ENCODE measurements at places on chromosomes 2 and 18.

- DNase-seq, result no peak
Measured at GRCh38 chr18:840023-840408, 28.0 kb upstream of the YES1 start.

GRCh38 chr2:233519787-233520611 lies 46.6 kb downstream of the USP40 start:
- DNase-seq, result peak; percentile 6

DNA sequence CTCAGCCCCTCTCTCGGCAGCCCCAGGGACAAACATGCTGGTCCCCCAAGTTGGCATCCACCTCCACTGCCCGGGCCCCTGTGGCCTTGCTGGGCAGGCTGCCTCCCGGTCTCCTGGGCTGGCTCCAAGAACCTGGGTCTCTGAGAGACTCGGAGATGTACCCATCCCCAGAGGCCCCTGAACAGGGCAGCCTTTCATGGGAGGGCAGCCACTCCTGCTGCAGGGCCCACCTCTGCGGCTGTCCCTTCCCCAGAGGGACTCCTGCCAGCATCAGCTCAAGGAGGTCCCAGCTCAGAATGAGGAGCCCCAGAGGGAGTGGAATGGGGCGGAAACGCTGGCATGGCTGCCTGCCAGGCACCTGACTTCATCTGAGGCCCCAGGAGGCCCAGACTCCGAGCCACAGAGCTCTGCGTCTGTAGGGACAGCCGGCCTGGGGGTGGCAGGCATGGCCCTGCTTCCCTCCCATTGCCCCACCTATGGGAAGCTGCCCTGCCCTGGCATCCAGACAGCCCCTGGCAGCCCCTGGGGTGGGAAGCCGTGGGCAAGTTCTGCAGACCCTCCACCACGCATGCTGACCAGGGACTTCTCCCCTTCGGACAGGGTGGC lies 857 bp upstream of the CROCC2 start:
- no peak for DNase-seq

DNA sequence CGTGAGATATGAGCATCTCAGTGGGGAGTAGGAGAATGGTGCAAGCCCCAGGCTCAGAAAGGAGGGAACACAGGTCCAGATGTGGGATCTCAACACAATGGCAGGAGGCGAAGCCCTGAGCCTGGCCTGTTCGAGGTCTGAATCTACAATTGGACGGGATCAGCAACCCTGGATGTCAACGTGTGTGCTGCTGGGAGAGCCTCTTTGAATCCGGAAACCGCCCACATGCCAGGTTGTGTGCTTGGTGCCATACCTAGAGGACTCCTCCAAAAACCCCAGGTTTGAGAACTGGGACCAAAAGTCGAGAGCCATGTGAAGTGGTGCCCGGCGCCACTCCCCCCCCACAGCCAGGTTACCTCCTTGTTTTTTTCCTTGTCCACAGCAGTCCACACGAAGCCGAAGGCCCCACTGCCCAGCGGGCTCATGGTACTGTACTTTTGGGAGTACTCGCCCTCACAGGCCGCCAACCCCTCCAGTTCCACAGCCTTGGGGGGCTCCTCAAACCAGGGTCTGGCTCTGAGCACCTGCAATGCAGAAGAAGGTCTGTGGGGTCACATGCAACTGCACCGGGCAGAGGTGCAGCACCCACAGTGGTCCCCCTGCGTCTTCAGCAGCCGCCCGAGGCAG lies 20.4 kb upstream of the MTERF4 start:
- DNase-seq, result no peak

GRCh38 chr2:219560037-219560892 lies 11.1 kb downstream of the OBSL1 start:
- DNase-seq, result no peak

DNA sequence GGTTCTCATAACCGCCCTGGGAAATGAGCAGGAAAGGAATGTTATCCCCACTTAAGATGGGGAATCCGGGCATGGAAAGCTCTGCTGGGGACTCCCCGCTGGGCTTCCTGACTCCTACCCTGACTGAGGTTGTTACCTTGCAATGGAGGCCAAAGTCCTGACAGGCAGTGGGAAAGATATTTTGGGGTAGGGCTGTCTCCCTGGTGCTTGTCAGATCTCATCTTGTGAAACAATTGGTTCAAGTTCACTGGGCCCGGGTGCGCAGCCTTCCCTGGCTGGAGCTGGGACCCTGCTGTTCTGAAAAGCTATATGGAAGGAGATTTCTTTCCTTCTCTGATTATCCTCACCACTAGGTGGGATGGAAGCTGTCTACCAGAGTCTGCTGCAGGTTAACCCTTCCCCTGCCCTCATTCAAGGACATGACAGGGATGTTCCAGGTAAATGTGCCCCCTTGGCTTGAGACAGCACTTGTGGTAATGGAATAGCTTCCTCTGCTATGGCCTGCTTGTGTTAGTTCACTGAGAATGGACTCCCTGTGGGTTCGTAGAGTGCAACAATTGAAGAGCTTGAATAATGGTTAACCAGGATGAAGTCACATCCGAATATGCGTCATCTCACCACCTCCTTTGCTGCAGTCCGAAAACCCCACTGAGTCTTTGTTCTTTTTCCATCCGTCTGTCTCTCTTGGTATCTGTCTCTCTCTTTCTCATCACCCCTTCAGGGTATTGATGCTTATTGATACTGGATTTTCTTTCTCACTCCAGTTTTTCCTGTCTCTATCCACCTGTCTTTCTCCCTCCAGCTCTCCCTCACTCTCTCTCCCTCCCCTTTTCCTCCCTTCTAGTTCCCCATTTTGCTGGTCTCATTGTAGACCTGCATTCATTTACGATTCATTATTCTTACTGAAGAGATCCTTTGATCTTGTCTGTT lies 67.8 kb upstream of the EPAS1 start:
- peak; percentile 85 for DNase-seq

- no peak for DNase-seq
Measured at GRCh38 chr2:156517419-156517818, 81.2 kb downstream of the GPD2 start.

DNA sequence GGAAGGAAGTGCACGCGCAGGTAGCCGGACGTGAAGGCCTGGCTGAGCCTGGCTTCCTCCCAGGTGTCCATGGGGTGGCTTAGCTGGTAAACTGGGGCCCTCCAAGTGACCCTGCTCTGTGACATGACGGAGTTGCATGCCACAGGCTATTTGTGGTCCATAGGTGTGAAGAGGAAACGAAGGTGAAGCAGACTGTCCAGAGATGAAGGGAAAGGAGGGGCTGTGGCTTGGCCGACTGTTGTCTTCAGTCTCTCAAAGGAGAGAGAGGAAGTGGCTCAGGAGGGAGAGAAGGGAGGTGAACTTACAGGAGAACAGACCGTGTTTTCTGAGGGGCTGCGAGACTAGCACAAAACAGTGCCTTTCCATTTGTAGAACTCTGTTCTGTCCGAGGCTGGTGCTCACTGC lies 19.3 kb downstream of the INPP5D start:
- DNase-seq, result peak; percentile 68

DNA sequence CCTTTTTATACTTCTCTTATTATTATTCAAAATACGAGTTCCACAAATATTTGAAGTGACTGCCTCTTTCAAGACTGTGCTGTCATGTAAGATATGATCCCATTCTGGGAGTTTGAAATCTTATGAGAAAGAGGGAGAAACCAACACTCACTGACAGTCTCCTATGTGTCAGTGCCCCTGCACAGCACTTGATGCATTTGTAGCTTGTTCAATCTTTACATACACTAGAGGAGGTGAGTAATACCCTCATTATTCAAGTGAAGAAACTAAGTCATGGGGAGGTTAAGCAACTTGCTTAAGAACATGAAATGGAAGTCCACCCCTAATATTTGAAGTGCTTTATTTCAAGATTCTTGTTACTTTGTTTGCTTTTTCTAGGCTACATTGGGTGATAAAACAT lies 459.5 kb upstream of the FANCL start:
- no peak for DNase-seq

DNA sequence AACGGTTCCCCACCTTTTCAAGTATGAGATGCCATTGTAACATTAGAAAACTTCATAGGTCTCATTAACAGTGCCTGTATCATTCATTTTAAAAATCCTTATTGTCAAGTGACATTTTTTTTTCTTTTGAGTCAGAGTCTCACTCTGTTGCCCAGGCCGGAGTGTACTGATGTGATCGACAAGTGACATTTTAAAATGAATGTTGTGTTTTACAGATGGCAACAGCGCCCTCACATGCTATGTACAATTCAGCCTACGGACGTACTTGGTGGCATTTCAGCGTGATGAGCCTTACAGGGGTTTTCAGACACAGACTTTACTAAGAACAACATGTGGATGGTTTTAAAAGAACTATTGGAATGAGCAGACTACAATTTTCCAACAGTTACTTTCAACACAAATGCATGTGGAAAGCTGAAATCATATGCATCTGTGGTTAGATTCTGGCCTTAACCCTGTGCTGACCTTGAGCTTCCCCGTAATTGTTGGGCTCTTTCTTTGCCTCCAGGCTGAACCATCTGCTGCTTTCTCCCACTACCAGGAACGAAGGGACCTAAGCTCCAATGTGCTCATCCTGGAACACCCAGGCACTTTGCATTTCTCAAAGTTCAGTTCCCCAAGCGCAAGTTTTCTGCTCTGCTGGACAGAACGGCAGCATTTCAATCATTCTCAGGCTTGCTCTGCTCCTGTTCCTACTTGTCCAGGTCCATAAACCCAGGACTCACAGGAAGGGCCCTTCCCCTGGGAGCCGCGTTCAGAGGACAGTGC lies 119.9 kb upstream of the NDUFV2 start:
- DNase-seq, result no peak

DNA sequence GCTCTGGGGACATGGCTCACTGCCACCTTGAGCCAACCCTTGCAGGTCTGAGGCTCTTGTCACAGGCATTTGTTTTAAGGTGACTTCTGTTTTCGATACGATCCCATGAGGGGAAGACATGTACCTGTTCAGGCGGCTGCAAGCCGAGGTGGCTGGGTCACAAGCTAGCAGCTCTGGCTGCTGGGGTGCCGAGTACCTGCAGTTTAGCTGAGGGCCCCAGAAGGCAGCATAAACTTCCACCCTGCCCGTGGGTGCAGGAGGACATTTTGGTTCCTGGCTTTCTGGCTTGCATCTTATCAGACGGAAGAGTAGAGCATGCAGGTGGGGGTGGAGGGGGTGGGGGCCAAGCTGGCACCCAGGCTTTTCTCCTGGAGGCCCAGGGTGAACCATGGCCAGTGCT lies 28.4 kb downstream of the COA5 start:
- DNase-seq, result no peak

DNA sequence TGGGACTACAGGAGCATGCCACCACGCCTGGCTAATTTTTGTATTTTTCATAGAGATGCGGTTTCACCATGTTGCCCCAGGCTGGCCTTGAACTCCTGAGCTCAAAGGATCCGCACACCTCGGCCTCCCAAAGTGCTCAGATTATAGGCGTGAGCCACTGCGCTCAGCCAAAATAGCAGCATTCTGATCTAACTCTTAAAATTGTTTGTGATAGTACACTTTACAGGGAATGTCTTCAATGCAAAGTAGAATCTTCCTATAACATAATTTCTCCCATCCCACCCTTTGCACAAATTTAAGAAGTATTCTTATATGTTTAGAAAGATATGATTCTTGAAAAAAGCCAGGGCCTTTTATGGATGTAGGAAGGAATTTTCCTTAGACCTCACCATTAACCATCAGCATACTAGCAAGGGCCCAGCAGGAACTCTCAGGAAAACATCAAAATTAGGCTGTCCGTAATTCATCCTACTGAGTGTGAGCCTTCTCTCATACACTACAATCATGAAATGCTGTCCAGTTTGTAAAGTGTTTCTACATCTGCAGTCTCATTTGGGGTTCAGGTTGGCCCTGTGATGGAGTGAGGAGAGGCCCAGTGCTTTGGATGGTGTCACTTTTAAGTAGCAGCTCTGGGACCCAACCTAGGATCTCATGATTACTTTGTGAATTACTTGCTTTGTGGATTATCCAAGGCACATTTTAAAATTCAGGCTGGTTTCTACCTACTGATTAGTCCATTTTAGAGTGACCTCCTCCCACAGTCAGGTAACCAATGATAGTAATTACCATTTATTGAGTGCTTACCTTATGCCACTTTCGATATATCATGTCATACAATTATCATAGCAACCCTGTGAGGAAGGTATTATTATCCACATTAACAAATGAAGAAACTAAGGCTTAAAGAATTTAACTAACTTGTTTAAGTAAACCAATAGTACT lies 37.5 kb upstream of the DLX1 start:
- no peak for DNase-seq

DNA sequence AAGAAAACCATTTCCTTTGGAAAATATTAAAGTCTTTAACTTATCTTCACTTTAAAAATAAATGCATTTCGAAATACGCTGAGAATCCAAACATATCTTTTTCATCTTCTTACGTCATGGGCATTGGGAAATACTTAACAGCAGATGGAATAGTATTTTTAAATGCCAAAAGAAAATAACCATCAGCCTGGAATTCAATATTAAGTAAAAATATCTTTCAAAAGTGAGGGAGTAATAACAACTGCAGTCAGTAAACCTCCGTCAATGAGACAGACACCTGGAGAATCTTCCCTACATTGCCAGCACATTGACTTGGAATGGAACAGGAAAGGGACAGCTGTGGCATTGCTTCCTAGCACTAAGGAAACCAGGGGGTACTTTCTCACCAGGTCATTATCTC lies 290.4 kb upstream of the TNP1 start:
- DNase-seq, result no peak

DNA sequence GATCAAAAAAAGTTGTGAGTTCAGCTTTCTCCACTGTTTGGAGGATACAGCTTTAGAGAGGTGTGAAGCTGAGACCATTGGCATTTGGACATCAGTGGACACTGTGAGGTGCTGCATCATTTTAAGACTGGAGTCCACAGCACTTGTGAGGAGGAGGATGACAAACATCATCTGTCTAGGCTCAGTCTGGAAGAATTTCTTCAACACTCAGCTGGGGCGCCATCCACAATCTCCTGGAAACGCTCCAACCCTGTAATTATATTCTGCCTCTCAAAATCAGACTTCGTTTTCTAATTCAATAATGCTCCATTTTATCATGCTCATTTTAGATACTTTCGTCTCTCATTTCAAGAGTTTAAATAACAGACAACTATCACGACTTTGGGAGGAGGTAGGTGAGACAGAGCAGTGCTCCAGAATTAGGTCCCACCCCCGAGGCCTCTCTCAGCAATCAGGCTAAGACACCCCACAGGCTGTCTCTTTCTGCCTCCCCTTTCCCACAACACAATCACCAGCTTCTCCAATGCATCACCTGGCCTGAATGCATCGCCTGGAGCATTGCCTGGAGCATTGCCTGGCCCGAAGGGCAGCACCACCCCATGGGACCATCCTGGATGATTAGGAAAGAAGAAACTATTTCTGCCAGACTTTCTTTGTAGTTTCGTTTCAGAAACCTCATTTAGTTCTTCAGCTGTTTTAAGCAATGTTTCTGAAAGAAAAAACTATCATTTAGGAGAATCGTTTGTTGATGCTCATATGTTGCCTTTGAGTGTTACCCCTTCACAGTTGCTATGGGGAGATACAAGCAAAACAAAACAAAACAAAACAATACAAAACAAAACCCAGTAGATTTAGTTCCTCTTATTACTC lies 37.0 kb upstream of the DPP10 start:
- DNase-seq, result no peak

DNA sequence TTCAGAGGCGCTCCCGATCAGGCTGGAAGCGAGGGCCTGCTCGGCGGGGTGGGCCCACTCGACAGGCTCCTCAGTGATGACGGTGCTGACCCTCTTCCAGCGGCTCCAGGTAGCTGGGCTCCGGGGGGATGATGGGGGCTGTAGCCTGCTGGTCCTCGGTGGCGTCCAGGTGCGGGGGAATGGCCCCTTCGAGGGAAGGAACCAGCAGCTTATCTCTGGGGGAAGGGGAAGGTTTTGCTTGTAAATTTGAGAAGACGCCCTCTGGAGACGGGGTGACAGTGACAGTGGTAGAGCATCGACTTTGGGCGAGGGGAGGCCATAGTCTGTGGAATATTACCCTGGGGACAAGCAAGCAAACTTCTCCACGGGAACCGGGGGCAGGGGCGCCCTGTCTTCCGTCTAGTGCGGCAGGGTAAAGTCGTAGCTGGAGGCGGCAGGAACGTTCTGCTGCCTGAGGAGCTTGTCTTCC lies 891.9 kb upstream of the LRRTM1 start:
- DNase-seq, result no peak

Measured in activated CD4-positive, alpha-beta T cell treated with anti-CD3 and anti-CD28 coated beads, Interleukin-10, Interleukin-2, amounts not matched to agents 100 ng/mL and 50 ng/mL, durations not matched to agents 16 hours and 8 hours (primary cell).